ENCODE measurements at places on chromosomes 5 and 9. TPM values are rescaled to one million over a fixed set of nuclear protein-coding genes. Genes with fewer than 3 reads are reported as not detected.

The PTPRD gene
- not detected for total RNA-seq

DNA sequence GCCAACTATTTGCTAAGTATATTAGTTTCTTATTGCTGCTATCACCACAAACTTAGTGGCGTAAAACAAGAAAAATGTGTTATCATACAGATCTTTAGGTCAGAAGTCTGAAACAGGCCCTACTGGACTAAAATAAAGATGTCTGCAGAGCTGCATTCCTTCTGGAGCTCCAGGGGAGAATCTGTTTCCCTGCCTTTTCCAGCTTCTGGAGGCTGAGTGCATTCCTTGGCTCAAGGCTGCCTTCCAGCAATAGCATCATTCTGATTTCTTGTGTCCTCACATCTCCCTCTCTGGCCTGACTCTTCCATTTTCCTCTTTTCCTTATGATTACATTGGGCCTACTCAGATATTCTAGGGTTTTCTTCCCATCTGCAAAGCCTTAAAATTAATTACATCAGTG is 15.9 kb downstream of the MAN2A1 start:
- no peak overlapping the region for H3K27ac ChIP-seq
- no peak overlapping the region for H3K4me3 ChIP-seq
- no peaks in the 10 kb centered on the region for H3K27me3 ChIP-seq
- peaks cover 15% of the 10 kb centered on the region for H3K36me3 ChIP-seq
- DNase-seq = no peak

DNA sequence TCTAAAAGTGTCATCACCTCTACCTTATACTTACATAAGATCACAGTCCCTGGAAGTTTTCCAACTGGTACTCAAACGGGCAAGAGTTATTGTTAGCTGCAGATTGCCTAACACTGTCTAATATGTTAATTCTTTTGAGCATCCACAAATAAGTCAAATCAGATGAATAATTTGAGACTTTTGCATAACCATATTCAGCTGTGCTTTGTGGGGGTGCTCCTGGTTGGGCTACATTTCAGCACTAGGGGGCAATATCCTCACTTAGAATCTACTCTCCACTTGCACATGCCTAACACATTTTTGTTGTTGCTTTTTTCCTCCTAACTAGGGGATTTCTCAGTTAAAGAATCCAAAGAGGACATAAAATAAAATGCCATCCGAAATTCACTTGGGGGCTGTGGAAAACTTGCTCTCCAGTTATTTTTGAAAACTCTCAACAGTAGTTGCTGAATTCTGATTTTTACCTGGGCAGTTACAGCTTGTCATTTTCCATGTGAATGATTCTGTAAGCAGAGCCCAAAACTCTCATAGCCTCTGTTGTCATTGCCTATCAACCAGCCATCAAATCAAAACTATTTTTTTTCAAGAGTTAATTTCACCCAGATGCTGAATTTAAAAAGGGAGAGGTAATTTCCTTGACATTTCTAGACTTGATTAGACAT is 71.5 kb downstream of the TRIM36 start:
- no peaks in the 10 kb centered on the region for H3K4me1 ChIP-seq
- no peak overlapping the region for H3K27ac ChIP-seq
- H3K4me3 ChIP-seq = no peak overlapping the region
- DNase-seq = no peak
- no peaks in the 10 kb centered on the region for H3K36me3 ChIP-seq

DNA sequence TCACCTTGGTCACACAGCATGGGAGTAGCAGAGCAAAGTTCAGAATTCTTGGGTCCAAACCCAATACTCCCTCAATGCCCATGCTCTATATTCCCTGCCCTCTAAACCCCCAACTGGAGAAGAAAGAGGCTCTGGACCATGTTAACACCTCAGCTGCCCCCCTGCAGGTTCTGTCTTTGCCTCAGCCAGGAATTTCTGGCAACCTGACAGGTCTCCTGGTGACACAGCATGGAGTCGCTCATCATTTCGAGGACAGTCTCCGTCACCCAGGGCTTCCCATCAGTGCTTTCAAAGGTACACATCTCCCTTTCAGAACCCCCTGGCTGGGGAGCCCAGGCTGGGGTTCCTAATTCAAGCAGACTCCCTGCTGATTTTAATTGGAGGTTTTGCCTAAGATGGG is 189.5 kb downstream of the BRINP1 start:
- H3K36me3 ChIP-seq = no peaks in the 10 kb centered on the region
- no peak for DNase-seq
- no peaks in the 10 kb centered on the region for H3K27me3 ChIP-seq
- no peak overlapping the region for H3K27ac ChIP-seq
- H3K4me1 ChIP-seq = no peaks in the 10 kb centered on the region

- no peak overlapping the region for H3K4me3 ChIP-seq
- H3K27me3 ChIP-seq = no peaks in the 10 kb centered on the region
- H3K4me1 ChIP-seq = no peaks in the 10 kb centered on the region
- no peak for DNase-seq
These were observed 44.1 kb upstream of the SHISAL2B start for GRCh38 chr5:64646169-64646568.

The CDC20B gene
- not detected for total RNA-seq

The HAND1 gene
- total RNA-seq = not detected

DNA sequence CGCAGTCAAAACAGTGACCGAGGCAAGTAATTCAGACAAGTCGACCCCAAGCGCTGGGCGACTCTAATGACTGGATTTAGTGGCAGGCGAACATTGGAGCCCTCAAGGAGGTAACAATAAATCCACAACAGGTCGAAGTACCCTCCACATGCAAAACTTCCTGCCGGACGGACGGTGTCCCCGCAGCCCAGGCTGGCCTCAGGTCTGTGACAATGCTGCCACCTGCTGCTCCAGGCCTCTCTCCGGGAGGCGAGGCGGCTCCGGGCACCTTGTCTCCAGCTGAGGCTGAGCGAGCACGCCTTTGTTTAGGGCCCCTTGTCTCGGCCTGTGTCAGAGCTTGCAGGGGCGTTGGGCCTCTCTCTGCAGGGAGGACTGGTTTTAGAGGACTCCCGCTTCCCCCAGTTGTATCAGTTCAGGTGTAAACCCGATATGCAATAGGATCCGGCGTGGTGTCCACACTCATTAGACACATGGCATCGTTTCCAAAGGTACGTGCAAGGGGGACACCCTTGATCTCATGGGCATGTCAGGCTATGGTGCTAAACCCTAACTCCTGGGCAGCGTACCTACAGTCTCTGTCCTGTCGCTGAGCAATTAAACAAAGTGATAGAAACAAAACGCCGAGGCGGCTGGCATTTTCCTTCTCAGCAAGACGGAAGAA is 628.0 kb upstream of the ADAMTS16 start:
- no peaks in the 10 kb centered on the region for H3K27me3 ChIP-seq
- no peak overlapping the region for H3K27ac ChIP-seq
- DNase-seq = no peak
- H3K4me3 ChIP-seq = no peak overlapping the region
- H3K4me1 ChIP-seq = no peaks in the 10 kb centered on the region

DNA sequence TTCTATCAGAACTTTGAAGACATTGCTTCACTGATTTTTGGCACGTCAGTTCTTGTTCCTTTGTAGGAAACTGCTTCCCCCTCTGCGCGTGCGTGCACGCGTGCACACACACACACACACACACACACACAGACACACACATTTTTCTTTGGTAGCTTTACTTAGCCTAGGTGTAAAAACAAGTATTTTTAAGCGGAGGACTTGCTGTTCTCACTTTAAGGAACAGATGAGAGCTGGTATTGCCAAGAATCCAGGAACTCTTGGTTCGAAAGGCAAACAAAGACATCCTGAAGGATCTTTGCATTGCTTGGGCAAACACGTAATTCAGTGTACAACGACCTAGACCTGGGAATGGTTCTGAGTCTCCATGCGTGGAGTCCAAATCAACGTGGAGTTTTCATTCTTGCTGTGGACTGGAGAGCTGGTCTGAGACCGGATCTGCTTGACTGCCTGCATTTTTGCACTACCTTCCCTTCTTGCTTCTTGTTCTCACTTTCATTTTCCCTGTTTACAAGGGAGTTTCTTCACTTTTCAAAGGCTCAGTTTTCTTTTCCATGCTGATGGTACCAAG is 8.2 kb downstream of the TMEM268 start:
- no peak for DNase-seq
- no peaks in the 10 kb centered on the region for H3K27me3 ChIP-seq
- peak overlapping the region; percentile 36 for H3K4me3 ChIP-seq
- peaks cover 25% of the 10 kb centered on the region for H3K36me3 ChIP-seq
- H3K4me1 ChIP-seq = peaks cover 17% of the 10 kb centered on the region
- H3K27ac ChIP-seq = no peak overlapping the region

DNA sequence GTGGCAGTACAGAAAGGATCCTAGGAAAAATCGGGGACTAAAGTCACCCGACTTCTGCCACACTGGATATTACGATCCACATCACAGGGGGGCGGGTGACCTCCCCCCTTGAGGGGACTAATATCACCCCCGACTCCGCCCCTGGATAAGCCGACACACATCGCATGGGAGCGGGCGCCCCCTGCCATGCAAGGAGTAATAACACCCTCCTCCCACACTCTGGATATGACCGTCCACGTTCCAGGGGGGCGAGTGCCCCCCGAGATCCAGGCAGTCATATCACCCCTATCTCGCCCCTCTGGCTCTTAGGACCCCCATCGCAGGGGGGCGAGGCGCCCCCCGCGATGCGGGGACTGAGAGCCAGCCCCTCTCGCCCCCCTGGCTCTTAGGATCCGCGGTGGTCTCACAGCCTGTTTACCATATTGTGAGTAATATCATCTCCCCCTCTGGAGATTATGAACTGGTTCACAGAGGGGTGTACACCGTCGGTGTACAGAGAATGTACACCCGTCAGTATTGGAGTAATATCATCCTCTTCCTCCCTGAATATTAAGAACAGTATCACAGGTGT is 423.0 kb downstream of the DIRAS2 start:
- no peaks in the 10 kb centered on the region for H3K36me3 ChIP-seq
- no peak overlapping the region for H3K27ac ChIP-seq
- peaks cover 3% of the 10 kb centered on the region for H3K27me3 ChIP-seq
- no peak overlapping the region for H3K4me3 ChIP-seq
- H3K4me1 ChIP-seq = no peaks in the 10 kb centered on the region

DNA sequence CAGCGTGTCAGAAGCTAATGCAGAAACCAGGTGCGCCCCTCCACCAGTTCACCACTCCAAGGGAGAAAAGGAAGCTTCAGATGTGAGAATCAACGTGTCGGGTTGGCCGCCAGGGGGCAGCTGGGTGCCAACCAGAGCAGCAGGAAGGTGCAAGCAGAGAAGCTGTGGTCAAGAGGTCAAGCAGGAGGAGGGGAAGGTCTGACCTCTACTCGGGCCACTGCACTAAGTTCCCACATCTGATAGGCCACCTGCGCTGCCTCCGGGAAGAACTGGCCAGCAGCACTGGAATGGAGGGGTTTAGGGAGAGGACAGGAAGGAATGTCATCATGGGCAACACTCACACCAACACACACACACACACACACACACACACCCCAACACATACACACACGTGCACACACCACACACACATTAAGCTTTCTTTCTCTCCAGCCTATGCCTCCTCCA is 31.4 kb downstream of the ANXA6 start:
- peaks cover 53% of the 10 kb centered on the region for H3K4me1 ChIP-seq
- no peaks in the 10 kb centered on the region for H3K27me3 ChIP-seq
- peak overlapping the region; percentile 50 for H3K27ac ChIP-seq

DNA sequence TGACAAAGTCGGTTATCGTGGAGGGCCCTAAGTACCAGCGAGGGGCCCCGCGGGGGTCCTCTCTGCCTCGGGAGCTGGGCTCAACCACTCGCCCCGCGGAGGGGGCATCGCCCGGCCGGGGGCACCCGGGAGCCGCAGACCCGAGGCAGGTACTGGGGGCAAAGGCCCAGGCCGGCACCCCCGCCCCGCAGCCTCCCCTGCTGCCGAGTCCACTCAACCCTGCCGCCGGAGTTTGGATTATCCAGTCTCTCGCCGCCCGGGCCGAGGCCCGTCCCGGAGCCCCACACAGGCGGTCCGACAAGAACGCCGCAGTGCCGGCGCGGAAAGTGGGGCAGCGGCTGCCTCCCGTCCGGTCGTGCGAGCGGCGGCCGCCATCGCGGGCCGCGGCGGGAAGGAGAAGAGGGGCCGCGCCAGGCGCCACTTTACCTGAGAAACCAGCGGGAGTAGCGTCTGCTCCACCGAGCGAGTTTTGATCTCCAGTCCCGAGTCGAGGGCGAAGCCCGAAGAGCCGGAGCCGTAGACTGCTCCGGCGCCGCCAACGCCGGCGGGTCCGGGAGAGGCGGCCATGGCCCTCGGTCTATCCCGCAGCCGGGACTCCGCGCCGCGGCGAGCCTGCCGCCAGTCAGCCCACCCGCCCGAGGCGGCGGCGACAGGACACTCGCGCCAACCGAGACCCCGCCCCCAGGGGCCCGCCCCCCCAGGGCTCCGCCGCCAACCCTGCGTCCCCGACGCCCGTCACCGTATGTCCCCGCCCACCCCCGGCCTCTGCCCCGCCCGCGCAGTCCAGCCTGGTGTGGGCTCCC is at the start of gene CTNNAL1:
Gene CTNNAL1, minus strand, starts transcription at position 624 of the 803 bp plus-strand sequence. Its CDS starts 57 bp downstream, at position 567.
- DNase-seq = peak; percentile 87
- H3K27ac ChIP-seq = peak within 1 kb of the TSS; percentile 65
- peaks cover 2% of the 10 kb centered on the region for H3K36me3 ChIP-seq
- peaks cover 16% of the 10 kb centered on the region for H3K4me1 ChIP-seq
- H3K27me3 ChIP-seq = no peaks in the 10 kb centered on the region
